ENCODE measurements at places on chromosomes 6 and 20.

DNA sequence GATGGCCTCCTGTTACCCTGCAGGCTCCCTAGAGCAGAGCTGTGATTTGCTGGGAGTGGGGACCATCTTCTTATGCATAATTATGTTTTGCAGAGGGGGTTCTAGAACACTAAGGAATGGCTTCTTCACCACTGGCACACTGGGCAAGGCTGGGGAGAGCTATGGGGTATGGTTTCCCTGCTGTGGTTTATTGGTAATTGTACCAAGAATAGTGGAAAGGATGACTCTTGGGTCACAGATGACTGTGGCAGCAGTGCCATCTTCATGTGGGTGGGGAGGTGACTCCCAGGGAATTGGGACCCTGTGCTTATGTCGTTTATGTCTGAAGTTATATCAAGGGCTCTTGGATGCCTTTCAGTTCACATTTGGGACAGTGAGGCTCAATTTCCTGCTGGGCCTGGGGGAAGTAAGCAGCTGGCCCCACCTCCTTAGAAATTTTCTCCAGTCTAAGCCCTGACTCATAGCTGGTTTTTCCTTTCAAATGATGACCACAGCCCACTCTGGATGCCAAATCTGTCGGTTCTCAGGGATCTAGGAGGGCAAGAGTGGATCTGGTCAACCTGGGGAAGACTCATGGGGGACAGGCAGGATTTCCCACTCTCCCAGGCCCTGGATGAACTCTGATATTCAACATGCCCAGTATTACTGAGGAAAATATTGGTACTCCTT is 230.8 kb downstream of the LRFN2 start:
- DNase-seq: no peak

GRCh38 chr6:36243562-36244212 is 26.2 kb upstream of the PNPLA1 start:
- DNase-seq: no peak

DNA sequence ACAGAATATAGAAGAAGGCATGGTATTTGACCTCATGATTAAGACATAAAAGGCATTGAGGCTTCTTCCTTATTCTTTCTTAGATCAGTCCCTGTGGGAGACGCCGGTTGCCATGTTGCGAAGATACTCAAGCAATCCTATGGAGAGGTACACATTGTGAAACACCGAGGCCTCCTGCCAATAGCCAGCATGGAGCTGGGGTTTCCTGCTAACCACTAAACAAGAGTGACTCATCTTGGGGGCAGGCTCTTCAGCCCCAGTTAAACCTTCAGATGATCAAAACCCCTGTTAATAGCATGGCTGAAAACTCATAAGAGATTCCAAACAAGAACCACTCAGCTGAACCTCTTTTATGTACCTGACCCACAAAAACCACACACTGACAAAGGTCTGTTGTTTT is 478.8 kb downstream of the CD83 start:
- no peak for DNase-seq

DNA sequence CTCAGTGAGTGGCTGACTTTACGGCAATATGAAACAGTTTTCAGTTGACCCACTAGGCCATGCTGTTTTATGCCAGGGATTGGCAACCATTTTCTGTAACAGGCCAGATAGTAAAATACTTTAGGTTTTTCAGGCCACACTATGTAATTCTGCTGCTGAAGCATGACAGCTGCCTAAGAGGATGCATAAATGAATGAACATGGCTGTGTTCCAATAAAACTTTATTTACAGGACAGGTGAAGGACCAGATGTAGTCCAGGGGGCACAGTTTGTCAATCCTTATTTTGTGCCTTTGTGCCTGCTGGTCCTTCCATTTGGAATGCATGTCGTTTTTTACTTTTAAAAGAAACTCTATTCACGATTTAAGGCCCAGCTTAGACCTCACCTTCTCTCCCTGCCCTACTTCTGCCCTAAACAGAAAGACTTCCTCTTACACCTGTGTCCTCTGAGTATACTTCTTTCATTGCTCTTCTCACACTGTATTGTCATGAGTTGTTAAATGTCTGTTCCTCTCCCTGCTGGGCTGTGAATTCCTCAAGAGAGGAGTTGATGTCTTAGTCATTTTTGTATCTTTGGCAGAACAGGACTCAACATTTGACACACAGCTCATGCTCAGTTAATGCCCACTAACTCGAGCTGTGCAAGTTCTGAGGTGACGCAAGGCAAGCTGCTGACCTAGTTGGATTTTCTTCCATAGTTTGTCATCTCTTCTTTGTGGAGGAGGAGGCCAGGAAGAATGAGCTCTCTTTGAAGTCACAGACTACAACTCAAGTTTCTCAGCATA is 90.1 kb upstream of the MAP7 start:
- DNase-seq: no peak

- DNase-seq: no peak
Observed at GRCh38 chr20:50693001-50693400, 1.7 kb upstream of the RIPOR3 start.

- no peak for DNase-seq
Observed at GRCh38 chr6:169638915-169639314, 62.9 kb downstream of the WDR27 start.

DNA sequence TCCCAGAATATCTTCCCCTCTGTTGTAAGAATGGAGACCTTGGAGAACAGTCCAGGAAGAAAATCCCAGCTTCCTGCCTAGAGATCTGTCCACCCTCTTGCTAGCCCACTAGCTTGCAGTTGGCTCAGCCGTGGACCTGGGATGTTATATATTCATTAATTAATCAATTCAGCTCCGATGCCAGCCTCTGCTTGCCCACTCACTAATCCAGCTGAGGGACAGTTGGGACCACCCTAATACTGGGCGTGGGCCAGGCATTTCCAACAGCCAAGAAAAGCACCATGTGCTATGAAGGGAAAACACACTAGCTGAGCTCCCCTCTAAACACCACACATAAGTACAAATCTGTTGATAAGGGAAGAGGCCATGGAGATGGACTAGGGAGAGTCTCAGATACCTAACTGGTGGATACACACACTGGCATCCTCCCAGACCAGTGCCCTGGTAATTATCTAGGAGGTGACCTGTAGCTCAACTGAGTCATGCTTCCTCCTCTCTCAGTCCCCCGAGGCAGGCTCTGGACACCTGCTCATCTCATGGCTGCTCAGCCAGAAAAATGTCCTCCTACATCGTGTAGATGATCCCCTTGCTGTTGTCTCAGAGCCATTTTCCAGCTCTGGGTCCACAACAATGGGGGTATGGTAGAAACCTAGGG is 78.9 kb downstream of the ANKRD60 start:
- no peak for DNase-seq

GRCh38 chr6:47690791-47691190 is 7.6 kb upstream of the ADGRF4 start:
- DNase-seq: no peak

GRCh38 chr6:40640599-40641227 is 53.5 kb upstream of the LRFN2 start:
- DNase-seq: no peak

All from activated CD4-positive, CD25-positive, alpha-beta regulatory T cell treated with anti-CD3 and anti-CD28 coated beads, Interleukin-2, amount 50 U/mL, for 16 hours (primary cell).